ENCODE measurements at places on chromosomes 3 and 15.
A peak's percentile ranks its signal among the peaks of the same experiment; 100 is the strongest.

DNA sequence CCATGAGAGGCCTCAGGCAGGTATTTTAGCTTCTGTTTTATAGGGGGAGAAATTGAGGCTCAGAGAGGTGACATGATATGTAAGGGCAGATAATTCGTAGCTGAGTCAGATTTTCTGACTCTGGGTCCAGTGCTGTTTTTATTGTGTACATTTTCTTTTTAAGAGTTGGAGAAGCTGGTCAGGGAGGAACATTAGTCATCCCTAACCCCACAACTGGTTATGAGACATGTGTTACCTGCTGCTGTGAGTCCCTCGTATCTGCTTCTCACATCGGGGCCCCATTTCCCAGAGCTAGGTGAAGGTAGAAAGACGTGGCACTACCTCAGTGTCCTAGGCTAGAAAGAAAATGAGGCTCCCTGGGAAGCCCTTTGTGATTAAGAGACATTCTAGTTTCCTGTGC, 28.6 kb downstream of the GALNT15 start:
- no peak for DNase-seq

GRCh38 chr3:127960421-127960965, 45.5 kb downstream of the KBTBD12 start:
- peak; percentile 62 for DNase-seq

- DNase-seq, result no peak
Measured at GRCh38 chr15:50189633-50190032, 7.6 kb downstream of the SLC27A2 start.

DNA sequence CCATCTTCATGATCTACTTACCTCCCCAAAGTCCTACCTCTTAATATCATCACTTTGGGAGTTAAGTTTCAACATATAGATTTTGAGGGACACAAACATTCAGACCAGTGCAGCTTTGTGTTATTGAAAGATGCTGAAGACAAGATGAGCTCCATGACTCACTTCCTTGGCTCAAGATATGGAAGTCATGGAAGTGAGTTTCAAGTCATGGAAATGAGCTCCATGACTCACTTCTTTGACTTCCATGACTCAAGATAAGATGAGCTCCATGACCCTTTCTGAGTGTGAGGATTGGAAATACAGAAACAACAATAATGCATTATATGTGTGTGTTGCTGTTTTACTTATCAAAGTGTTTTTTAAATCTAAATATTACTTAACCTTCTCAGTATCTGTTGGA, 170.2 kb upstream of the TPRG1 start:
- DNase-seq, result no peak

GRCh38 chr3:156448300-156448699, 106.6 kb downstream of the SSR3 start:
- peak; percentile 62 for DNase-seq

DNA sequence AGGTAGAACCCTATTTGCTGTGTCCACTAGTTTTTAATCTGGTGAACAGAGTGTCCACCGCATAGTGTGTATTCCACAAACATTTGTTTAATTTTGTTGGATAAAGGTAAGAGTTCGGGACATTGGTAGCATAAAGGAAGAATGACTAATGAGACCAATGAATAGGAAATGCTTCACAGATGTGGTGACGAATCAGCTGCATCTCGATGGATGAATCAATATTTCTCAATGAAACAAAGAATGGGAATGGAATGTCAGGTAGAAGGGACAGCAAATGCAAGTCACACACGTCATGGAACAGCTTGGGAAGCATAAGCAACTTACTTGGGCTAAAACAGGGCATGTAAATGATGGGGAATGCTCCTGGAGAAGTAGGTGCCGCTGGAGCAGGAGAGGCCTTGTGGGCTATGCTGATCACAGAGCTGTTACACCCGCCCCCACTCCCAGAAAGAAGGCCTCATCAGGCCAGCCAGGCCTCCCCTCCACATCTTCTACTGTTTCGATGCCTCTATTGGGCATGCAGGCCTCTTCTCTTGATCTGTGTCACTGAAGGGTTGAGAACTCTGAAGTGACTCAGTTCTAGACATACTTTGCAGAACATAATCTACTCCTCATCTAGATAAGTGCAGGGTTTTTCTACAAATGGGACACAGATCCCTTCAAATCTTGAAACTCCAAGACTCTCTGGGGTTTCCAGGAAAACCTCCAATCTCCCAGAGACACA, 120.0 kb upstream of the GADL1 start:
- no peak for DNase-seq

- no peak for DNase-seq
Measured at GRCh38 chr3:89974903-89975519, 867.6 kb downstream of the EPHA3 start.

DNA sequence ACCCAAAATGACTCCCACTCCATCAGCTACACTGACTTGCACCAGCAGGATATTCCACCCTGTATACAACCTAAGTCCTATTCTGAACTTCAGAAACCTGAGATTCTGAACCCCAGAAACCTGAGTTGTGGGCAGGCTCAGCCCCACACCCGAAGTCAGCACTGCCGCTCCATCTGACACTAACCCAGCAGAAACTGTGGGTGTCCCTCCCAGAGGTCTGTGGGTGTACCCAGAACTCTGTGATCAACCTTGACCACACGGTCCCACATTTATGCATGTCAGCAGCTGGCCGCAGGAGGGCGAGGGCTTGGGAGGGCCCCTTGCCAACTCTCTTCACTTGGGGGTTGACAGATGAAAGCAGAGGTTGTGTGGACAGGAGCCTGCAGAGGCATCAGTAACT, 9.3 kb downstream of the OXTR start:
- no peak for DNase-seq

- no peak for DNase-seq
Measured at GRCh38 chr3:188207941-188208515, 54.1 kb downstream of the LPP start.

DNA sequence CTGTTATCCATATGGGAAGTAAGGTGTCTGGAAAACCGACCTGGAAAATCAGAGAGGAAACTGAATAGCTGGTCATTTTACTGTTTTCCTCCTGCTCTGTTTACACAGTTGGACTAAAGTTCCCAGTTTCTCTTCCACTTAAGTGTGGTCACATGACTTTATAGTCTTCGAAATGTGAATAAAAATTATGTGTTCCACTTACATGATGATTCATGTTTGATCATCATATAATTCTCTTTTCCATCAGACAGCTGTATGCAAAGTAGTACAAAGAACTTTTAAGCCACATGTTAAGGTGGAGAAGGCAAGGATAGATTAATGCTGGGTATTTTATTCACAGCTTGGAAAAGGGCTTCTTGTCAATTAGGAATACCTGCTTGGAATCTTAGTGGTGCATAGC, 525.5 kb upstream of the BCHE start:
- no peak for DNase-seq

GRCh38 chr15:27866505-27867165, 232.5 kb downstream of the OCA2 start:
- DNase-seq, result no peak

DNA sequence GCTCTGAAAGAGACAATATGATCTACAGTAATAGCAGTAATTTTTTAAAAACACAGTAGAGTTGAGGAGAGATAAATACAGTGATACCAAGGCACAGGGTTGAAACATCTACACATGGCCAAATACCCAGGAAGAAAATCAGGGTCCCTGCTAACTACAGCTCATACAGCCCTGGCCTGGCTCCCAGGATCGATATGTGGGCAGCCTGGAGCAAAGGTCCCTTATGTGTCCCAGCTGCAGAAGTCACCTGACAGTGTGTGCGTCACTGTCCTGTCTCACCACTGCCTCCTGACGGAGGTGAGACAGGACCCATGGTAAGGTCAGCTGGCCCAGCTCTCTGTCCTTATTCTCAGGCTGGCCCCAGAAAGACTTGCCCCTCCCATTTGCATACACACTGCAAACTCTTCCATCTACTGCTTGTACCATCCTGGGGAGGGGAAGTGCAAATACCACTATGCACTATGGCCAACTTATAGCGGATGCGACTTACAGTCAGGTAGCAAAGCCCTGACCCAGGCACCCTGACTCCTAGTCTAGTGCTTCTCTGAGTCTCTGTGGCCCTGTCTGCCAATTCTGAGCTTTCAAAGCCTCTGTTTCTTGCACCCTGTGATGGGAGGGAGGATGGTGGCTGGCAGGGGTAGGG, 22.0 kb upstream of the BCL2L10 start:
- DNase-seq, result no peak

- peak; percentile 33 for DNase-seq
Measured at GRCh38 chr3:191889756-191890155, 428.8 kb downstream of the PYDC2 start.

GRCh38 chr15:77019521-77020331, 24.8 kb downstream of the PSTPIP1 start:
- DNase-seq, result peak; percentile 26

GRCh38 chr3:108489776-108490175, 20.6 kb downstream of the MYH15 start:
- peak; percentile 82 for DNase-seq
